ENCODE measurements at places on chromosomes 12 and 14.

GRCh38 chr14:103074729-103075367, 9.2 kb upstream of the LBHD2 start:
- no peak for DNase-seq

DNA sequence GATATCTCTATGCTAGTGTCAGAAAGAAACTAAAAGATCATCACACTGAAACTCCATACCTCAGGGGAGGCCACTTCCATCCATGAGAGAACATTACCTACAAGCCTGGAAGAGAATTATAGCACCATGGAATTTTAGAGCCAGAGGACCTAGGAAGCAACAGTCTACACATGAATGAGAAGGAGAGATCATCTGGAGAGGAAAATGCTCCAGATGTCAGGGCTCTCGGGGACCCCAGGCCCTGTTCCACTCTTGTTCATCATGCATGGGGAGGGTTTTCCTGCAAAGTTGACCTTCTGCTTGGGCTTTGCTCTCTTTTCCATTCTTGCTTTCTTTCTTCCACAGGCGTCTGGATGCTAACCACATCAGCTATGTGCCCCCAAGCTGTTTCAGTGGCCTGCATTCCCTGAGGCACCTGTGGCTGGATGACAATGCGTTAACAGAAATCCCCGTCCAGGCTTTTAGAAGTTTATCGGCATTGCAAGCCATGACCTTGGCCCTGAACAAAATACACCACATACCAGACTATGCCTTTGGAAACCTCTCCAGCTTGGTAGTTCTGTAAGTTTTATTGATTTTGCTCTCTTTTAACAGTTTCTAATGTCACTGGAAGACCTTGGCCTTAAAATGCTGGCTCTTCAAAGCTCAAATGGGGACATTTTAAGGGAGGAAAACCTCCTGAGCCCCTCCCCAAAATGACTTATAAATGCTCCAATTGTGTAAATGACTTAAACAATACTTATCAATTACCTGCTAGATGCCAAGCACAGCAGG, 110.7 kb downstream of the ZFC3H1 start:
- no peak for DNase-seq

DNA sequence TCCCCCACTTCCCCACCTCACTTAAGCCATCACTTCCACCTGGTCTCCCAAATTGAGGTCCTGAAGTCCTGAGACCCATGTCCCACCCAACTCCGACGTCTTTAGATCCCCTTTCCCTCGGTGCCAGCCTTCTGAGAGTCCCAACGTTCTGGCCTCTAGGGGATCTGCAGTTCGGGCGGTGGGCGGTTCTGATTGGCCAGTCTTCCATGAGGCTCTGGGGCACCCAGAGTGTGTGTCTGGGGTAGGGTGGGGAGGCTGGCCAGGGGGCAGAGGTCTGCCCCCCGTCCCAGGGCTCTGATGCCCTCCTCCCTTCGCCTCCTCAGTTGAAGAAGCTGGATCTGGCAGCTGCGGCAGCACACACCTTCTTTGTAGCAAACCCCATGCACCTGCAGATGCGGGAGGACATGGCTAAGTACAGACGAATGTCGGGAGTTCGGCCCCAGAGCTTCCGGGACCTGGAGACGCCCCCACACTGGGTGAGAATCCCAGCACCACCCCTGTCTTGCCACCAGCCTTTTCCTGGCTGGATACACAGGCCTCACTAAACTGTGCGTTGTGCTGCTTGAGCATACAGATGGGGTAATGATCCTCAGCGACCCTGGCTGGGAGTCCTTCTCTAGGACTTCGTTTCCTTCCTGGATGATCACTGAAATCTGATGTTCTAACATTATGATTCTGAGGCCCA, 1.5 kb downstream of the P3H3 start:
- no peak for DNase-seq

GRCh38 chr12:98243190-98243589, 272.2 kb upstream of the TMPO start:
- DNase-seq, result no peak

DNA sequence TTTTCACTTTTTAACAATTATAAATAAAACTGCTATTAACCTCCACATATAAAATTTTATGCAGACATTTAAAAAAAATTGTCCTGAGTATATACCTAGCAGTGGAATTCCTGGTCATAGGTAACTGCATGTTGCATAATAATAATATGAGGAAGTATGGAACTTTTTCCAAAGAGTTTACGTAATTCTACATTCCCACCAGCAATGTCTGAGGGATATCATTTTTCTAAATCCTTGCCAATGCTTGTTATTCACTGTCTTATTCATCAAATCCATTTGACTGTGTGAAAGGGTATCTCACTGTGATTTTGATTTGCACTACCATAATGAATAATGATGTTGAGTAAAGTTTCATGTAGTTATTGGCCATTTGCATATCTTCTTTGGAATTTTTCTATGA, 393.8 kb downstream of the LRFN5 start:
- DNase-seq, result no peak

GRCh38 chr14:89419973-89420482, 3.0 kb upstream of the FOXN3 start:
- no peak for DNase-seq

DNA sequence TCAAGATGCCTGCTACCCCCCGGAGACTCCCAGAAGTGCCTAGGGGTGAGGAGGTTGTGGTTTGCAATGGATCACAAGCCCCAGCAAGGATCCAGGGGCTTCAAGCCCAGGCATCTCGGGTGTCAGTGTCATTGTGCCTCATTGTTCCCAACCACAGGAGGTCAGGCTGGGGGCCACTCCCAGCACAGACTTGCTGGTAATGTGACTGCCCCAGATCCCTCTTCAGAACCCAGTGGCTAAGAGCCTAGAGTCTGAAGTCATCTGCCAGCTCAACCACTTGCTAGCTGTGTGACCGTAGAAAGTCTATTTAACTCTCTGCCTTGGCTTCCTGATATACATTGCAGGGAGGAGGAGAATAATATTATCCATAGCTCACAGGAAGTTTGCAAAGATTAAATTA, 7.7 kb upstream of the ASB2 start:
- DNase-seq, result no peak

DNA sequence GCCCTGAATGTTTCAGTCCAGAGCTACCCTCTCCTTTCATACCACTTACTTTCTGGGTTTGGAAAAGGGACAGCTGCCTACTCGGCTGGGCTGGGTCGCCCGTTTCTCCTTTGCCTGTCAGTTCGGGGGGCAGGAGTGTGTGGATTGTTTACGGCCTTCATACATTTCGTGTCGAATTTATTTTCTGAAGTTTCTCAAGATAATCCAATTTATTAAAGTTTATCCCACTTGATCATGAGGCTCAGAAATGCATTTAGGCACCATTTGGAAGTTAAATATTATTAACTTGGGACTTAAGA, 608 bp downstream of the ZNF410 start:
- DNase-seq, result no peak

- DNase-seq, result no peak
Measured at GRCh38 chr14:25111061-25111601, 61.2 kb upstream of the STXBP6 start.

DNA sequence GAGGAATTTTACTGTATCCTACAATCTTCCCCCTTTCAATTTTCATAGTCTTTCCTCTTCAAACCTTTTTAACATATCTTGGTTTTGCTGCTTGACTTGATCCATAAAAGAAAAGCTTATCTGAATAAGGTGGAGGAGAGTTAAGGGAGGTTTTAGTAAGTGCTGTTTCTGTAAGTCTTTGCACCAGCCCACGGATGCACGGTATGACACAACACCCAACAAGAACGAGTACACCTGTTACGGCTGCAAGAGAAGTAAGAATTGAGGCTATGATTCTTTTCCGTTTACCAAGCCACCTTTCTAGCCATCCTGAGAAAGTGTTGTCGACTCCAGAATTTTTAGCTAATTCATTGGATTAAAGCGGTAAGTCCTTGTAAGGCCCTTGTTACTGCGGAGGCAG, 26.1 kb upstream of the CPNE8 start:
- DNase-seq, result no peak
